GM12892 (cell line): ENCODE measurements at places on chromosomes 13 and 19.

- no peak for DNase-seq
Observed at GRCh38 chr13:49587311-49587847, 2.0 kb upstream of the RCBTB1 start.

GRCh38 chr13:58587183-58587582 lies 955.6 kb downstream of the PCDH17 start:
- no peak for DNase-seq

DNA sequence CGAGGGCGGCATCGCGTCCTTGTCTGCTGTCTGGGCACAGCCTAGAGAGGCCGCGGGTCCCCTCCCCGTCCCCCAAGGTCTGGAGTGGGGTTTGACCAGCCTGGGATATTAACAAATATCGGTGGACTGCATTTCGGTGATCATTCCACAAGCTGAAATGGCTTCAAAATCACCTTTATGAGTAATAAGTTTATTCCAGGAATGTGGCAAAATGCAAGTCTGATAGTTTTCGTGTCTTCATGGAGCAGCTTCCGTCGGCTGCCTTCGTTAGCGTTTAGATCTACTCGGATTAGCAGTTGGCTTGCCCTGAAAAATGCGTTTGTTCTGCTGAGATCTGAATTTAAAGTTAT lies 1.1 kb upstream of the GJA3 start:
- DNase-seq, result no peak

GRCh38 chr13:93672996-93673395 lies 446.4 kb downstream of the GPC6 start:
- DNase-seq, result no peak

- DNase-seq, result no peak
Observed at GRCh38 chr13:58620176-58620575, 988.6 kb downstream of the PCDH17 start.

DNA sequence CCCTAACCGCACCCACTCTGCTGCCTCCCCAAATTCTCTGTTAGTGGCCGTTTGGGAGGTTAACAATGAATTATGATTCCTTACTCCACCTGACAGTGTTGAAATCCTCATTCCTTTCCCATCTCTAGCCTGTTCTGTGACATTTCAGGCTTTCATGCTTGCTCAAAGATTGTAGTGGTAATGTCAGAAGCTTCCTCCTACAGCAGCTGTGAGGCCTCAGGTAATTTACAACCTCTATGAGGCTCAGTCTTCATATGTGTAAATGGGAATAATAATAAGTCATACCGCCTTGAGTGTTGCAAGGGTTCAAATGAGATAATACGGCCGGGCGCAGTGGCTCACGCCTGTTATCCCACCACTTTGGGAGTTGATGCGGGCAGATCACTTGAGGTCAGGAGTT lies 977 bp upstream of the SLC1A5 start:
- no peak for DNase-seq

GRCh38 chr19:51305479-51305878 lies 6.0 kb upstream of the IGLON5 start:
- DNase-seq, result no peak

- DNase-seq, result no peak
Observed at GRCh38 chr13:74644229-74644628, 510.0 kb upstream of the KLF12 start.

DNA sequence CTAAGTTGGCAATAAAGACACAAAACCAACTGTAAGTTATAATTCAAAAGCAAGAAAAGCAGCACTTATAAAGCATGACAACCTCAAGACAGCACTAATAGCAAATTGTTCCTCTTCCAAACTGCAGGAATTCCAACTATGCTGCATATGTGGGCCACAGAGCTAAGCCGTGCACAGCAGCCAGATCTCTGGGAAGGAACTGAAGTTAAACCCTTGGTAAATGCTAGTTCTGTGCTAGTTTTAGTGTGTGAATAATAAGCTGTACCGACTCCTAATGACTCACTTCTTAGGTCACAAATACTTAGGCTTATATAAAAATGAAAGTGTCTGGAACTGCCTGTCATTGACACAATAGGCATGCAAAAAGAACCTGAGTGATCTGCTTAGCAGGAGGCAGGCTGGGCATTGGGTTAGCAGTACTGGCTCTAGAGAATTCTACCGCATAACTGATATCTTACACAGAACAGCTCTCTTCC lies 21.2 kb upstream of the GTF3A start:
- no peak for DNase-seq

- DNase-seq, result no peak
Observed at GRCh38 chr13:20673715-20674114, 29.8 kb upstream of the IL17D start.
